ENCODE measurements at places on chromosomes 1 and 21.

DNA sequence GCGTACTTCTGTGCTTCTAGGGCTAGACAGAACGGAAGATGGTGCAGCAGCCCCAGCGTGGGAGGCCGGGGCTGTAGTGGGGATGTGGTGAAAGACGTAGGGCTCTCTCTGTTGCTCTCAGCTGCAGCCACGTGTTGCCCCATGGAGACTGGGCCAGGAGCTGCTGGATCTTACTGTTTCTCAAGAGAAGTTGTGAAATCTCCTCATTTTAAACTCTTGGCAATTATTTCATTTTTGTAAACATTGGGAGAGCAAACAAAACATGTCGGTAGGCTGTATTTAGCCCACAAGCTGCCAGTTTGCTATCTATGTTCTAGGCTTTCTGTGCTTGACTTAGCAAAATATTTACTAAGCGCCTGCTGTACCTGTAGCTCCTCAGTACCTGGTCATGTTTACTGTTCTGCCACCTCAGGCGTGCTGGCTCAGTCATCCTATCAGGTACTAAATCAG, 15.9 kb upstream of the ELOA start:
- ATAC-seq = no peak

- ATAC-seq = no peak
Observed at GRCh38 chr1:152768847-152769533, 6.0 kb upstream of the LCE1F start.

DNA sequence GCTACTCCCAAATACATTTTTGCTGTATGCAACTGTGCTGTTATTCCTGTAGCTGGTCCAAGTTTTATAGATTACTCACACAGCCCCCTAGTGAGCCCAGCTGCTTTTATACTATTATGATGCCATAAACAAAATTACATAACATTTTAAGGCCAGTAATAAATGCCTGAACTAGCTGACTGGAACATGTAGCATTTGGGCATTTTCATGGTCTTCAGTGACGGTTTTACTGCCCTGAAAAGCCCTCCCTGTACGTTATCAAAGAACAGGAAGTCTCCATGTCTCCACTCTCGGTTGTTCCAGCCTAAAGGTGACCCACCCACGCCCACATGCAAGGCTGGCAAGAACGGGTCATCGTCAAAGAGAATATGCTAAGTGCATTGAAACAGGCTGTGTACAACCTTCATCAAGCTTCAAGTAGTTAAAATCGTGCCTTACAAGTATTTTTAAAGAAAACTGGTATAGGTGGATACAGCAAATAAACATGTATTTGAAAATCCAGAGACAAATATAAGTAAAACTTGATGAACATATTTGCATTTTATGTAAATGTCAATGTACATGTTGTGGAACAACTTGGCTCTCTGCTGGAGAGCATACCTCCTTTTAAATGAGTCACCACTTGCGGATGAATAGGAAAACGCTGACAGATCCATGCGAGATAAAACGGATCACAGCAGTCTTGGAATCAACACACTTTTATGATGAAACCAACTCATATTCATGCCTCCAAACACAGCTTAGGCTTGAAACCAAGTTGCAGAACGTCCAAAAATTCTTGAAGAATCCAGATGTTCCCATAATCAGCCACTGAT, 520.5 kb downstream of the SMYD3 start:
- ATAC-seq = no peak

DNA sequence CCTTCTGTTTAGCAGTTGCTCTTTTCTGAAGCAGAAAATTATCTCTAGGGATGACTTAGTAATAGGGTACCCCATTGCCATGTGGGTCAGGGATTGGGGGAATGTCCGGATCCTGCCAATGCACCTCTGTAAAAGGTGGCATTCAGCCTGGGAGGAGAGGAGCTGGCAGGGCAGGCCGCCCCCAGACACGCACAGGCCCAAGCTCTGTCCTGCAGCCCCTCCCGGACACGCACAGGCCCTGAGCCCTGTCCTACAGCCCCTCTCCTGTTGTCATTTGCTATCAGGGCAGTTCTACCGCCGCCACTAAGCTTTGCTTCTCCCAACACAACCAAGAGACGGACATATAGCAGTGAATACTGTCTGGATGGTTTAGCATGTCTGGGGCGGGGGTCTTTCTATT, 219.1 kb downstream of the SDCCAG8 start:
- ATAC-seq = no peak

- no peak for ATAC-seq
Observed at GRCh38 chr1:2908081-2908480, 106.6 kb upstream of the TTC34 start.

- ATAC-seq = no peak
Observed at GRCh38 chr1:213051881-213052202, 801 bp downstream of the RPS6KC1 start.

DNA sequence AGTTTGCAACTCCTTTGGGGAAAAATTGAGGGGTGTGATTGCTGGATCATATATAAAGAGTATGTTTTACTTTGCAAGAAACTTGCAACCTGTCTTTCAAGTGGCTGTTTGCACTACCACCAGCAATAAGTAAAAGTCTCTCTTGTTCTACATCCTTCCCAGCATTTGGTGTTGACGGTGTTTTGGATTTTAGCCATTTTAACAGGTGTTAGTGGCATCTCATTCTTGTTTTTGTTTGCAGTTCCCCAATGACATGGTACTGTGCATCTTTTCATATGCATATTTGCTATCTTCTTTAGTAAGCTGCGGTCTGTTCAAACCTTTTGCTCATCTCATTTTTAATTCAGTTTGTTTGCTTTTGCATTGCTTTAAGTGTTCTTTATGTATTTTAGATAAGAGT, 535.5 kb downstream of the LRRIQ3 start:
- ATAC-seq = no peak

DNA sequence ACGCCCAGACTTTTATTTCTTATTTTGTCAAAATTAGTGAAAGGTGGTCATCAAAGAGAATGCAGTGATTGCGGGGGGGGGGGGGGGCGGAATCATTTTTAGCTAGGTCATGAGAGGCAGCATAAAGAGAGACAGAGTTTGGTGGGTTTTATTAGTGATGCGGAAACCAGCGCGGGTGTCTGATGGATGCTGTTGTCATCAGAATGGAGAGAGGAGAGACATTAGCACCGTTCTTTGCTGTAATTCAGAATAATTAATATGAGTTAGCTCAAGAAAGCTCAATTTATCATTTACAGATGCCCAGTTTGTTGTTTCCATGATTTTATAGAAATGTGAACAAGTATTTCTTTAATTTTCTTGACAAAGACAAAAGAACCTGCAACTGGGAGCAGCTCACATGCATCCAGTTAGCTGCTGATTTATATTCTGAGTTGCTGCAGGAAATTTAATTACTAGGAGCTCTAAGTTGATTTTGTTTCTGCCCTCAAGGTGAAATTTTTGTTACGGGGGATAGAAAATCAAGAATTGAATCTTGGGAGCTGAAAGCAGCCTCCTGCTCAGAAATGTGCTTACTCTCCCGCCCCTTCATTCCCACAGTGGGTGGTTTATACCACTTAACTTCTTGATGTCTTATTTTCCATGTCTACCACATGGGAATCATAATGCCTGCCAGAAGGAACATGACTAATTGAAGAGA, 133.4 kb upstream of the MAP1LC3C start:
- ATAC-seq = no peak

- ATAC-seq = no peak
Observed at GRCh38 chr1:27049607-27050006, 37.0 kb upstream of the TENT5B start.

- ATAC-seq = no peak
Observed at GRCh38 chr1:95012389-95012788, 60.4 kb downstream of the ALG14 start.

DNA sequence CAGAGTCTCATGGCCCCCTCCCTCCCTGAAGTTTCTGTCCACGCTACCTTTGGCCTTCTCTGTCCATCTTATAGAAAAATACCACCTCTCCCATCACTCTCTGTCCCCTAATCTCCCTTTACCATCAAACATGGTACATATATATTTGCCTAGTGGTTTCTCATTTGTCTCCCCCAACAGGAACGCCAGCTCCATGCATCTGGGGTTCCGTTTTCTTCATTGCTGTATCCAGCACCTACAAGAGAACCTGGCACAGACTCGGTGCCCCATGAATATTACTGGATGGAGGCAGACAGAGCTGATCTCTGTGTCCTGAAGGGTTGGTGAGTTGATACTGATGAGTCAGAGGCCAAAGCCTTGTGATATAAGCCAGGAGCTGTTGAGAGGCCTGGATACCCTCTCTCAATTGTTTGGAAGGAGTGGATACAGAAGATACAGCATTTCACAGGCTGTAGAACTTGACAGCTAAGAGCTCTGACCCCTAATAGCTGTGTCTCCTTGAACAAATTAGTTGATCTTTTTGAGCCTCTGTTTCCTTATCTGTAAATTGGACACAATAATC, 21.9 kb downstream of the HEYL start:
- no peak for ATAC-seq

- ATAC-seq = no peak
Observed at GRCh38 chr1:216221260-216221700, 202.0 kb downstream of the USH2A start.

DNA sequence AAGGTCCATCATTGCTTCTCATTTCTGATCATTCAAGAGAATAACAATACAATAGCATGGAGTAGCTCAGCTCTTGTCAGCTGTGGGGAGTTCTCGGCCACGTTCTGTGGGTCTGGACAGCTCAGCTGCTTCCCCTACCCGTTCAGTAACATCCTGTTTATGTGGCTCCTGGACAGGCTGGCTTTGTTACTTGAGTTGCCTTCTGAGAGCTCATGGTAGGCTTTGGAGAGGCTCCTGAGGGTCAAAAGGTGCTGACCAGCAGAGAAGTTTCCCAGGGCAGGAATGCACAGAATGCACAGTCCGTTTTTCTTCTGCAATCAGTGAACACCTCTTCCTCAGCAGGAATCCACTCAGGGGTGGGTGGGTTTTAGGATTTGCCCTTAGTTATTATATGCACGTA, 36.0 kb downstream of the KAZN start:
- no peak for ATAC-seq

DNA sequence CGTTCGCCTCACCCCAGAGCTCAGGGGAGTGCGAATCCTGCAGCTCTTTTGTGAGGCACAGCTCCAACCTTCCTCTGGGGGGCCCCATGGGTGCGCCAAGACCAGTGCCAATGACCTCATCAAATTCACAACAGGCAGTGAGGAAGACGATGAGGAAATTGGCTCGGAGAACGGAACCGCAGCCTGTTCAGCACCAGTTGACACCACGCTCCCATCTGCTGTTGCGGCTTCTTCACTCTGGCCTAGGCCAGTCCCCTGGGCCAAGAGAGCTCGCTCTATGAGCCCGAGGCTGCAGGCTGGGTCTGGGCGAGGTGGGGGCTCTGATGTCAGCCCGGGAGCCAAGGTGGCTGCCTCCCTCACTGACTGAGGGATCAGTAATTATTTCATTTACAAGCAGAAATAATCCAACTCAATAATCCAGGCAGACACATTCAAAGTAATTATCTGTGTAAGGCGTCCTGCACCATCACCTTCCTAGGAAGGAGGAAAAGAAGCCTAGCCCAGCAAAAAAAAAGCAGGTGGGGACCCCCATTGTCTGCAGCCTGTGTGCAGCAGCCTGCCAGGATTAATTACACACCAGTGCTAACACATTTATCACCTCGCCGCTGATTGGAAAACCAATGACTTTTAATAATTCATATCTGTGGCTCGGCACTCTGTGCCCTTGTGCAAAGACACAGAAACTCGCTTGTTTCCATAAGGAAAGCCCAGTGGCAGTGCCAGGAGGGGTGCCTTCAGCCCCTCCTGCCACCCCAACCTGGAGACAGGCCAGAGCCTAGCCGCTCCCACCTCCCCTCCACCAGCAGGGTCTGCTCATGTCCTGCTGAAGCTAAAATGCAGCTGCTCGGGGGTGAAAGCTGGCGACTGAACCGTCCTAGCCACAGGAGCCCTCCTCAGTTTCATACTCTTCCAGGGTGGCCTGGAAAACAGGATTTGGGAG, 1.9 kb downstream of the PLEKHA6 start:
- ATAC-seq = no peak

- no peak for ATAC-seq
Observed at GRCh38 chr1:38418195-38419030, 371.8 kb upstream of the POU3F1 start.

DNA sequence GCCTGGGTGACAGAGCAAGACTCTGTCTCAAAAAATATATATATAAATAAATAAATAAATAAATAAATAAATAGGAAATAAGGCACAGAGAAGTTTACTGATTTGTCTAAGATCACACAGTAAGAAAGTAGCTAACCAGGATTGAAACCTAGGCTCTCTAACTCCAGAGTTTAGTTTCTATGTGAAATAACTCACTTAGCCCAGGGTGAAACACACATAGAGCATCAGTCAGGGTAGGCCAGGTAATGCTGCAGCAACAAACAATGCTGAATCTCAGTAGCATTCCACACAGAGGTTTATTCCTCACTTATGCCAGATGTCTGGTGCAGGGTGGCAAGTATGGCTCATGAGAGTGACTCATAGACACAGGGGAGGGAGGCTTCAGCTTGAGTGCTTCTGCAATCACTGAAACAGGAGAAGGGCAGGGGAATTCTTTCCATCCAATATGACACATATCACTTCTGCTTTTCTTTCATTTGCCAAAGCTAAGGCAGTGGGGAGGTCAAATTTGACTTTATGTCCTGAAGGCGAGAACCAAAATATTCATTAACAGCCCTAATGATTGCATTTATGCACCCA, 37.1 kb upstream of the KANK4 start:
- peak; percentile 46 for ATAC-seq

- peak; percentile 35 for ATAC-seq
Observed at GRCh38 chr1:166974647-166975345, 544 bp downstream of the ILDR2 start.

- ATAC-seq = no peak
Observed at GRCh38 chr1:180956028-180956640, 43.4 kb downstream of the KIAA1614 start.

DNA sequence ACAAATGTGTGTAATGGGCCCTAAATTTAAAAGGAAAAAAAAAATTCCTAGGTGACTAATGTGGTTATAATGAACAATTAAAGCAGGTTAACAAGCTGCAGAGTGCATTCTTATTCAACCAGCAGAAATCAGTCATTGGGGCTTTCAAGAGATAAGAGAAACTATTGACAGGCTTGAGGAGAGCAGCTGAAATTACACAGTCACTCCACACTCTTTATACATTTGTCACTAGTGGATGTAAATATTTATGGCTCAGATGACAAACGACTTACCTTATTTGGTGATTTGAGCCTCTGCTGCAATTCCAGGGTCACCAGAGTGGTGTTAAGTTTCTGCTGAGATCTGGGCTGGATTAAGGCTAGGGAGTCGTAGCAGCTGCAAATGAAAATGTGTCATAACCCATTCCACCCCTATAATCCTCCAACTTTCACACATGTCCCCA, 896.3 kb downstream of the TTLL7 start:
- no peak for ATAC-seq

- no peak for ATAC-seq
Observed at GRCh38 chr1:184072376-184072775, 20.8 kb downstream of the TSEN15 start.

GRCh38 chr21:22352088-22352487, 1353.9 kb downstream of the NCAM2 start:
- ATAC-seq = no peak

- no peak for ATAC-seq
Observed at GRCh38 chr1:31011719-31012118, 53.8 kb downstream of the PUM1 start.

GRCh38 chr1:31154632-31155215, 85.0 kb downstream of the NKAIN1 start:
- ATAC-seq = peak; percentile 70

GRCh38 chr1:175508320-175509110, 234.9 kb downstream of the TNR start:
- no peak for ATAC-seq
